ENCODE measurements at places on chromosomes 3 and 15.

DNA sequence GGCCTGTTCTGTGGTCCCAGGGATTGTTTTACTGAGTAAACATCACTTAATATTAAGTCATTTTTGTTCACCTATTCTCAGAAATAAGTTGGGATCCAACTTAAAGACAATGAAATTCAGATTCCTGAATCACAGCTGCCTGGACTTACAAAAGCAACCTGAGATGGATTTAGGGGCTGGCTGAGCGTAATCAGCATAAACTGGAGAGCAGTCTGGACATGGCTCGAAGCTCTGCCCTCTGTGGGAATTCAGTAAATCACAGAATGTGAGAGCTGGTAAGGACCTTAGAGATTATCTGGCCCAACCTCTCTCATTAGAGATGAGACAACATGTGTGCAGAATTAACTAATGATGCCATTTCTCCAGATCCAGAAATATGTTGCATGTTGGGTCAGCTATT, 23.7 kb downstream of the CCDC80 start:
- no peak for DNase-seq

- DNase-seq, result no peak
These were observed 55.9 kb downstream of the SQOR start for GRCh38 chr15:45690581-45691260.

DNA sequence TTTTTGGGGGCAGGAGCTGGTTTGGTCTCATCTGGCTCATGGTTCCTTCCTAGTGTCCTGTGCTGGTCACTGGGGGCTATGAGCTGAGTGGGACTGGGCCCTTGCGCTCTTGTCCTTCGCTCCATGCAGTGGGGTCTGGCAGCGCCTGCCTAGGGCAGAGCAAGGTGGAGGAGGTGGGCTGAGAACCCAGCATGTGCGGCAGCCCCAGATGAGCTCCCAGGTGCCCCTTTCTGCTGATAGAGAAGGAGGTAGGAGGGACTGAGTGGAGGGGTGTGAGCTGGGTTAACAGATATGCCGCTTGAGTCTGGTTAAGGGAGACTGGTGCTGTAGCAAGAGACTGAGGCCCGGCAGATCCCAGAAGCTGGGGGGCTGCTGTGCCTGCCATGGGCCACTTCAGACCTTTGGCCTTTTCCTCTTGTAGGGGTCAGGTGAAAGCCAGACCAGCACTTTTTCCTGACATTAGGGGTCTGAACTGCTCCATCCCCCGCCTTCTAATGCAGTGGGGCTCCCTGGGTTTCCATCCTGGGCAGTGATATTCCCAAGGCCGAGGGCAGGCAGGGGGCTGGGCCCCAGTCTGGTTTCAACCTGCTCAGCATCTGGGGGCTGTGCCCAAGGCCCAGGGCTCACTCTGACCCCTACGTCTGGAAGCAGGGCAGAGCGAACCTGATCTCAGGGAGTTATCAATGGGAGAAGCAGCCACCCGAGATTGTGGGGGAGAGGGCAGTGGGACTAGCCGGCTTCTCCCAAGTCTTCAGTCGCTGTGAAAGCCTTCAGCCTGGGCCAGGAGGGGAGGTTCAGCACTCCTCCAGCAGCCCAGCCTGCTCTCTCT, 62.9 kb upstream of the PRR23C start:
- no peak for DNase-seq

- no peak for DNase-seq
These were observed 24.1 kb upstream of the SENP5 start for GRCh38 chr3:196843435-196844110.

DNA sequence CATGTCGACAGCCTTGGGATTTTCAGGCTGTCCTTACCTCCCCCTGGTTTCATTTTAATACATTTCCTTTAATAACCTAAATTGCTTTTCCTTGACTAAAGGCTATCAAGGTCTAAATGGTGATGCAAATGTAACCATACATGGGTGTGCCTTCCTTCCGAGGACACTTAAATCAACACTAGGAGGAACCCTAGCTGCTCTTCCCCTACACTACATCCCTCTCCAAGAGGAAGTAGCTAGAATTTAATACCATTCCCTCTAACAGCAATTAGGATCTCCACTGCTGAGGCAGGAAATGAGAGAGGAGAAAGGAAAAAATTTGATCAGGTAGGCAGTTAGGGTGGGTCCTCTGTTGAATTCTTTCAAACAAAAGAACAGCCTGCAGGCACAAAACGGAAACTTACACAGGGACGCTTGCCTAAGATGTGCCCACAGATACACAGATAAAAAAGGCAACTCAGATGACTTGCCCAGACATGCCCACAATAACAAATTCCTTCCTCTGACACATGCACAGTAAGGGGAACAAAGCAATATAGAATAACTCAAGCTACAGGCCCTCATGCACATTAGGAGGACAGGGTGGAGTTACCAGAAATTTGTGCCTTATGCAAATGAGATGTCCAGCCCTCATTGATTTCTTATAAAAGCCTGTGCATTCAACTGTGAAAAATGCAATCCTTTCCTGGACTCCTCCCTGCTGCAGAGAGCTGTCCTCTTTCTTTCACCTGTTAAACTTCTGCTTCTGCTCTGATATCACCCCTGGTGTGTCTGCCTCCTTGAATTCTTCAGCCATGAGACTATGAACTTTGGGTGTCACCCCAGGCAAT, 1024.4 kb upstream of the CADM2 start:
- peak; percentile 55 for DNase-seq

GRCh38 chr3:147089286-147089685, 317.1 kb downstream of the ZIC4 start:
- no peak for DNase-seq

DNA sequence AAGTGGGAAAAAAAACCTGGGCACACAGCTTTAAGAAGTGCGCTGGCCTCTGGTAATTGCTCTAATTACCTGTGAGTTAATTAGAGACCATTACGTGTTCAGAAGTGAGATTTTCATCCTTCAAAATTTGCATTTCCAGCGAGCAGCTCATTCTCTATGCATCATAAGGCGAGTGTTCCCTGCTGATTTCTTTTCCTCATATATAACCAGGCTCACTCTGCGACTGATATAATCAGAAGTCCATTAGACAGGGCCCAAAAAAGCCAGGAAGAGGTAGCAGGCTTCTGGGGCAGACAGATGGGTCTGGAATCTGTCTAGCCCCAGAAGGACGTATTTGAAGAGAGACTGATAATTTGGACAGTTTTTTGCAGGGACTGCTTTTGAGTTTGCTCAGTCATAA, 158.7 kb downstream of the MTHFS start:
- DNase-seq, result no peak

DNA sequence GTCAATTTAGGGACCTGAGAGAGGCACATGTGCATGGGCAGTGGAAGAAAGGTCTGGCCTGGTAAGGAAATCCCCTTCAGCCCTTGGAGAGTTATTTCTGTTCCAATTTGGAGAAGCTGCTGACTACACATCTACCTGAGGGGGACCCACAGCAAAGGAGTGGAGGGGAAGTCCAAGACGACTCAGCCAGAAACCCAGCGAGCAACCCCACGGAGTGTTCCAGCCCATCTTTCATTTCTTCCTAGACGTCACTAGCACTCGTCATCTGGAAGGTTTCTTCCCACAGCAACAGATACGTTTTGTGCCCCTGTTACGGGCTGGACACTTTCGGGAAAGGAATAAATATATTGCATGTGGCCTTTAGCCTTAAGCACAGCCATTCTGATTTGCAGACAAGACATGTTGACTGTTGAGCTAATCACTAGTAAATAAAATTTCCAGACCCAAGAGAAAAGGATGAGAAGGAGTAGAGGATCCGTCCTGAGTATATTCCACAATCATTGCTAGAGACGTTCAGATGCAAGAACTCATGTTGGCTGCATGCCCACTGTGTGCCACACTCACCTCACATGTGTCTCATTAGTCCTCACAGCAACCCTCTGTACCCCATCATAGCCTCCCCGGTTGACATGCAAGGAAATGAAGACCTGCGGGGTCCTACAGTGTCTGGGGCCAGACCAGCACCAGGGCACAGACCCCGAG, 7.8 kb upstream of the FAM174B start:
- DNase-seq, result no peak

- no peak for DNase-seq
These were observed 11.8 kb downstream of the VILL start for GRCh38 chr3:38002291-38002876.

- DNase-seq, result no peak
These were observed 61.8 kb downstream of the SLC7A14 start for GRCh38 chr3:170524073-170524472.

- DNase-seq, result no peak
These were observed 11.5 kb upstream of the ANKRD28 start for GRCh38 chr3:15809313-15809712.

- no peak for DNase-seq
These were observed 67.7 kb downstream of the CHRNA7 start for GRCh38 chr15:32098033-32098432.

DNA sequence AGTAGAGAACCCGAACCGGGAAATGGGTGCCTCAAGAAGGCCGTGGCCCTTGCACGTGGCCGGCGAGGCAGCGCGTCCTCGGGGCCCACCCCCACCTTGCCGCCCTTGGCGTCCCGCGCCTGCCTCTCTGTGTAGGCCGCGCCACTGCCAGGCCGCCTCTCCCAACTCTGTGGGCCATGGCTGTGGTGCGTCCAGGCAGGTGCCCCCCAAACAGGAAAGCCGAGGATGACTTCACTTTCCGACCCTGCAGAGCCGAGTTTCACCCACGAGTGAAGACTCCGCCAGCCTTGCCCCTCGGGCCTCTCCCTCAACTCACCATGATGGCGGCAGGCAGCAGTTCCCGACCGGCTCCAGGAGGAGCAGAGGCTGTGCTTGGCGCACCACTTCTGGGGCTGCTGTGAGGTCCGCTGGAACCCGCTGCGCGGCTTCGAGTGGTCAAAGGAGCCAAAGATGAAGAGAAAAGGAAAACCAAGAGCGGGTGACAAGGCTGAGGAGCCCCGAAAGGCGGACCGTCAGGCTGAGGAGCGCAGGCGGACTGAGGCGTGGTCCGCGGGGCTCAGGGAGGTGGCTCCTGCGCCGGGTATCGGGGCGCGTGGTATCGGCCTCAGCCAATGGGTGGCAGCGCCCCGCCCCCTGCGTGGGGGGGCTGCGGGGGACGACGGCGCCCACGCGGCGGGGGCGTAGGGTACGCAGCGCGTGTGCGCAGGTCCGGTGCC, at the start of gene DAZL:
Gene DAZL (minus strand): TSS at position 537 of the 716 bp plus-strand sequence. CDS start 218 bp downstream, at position 319.
- no peak for DNase-seq

GRCh38 chr15:63920504-63921175, 86.9 kb upstream of the HERC1 start:
- DNase-seq, result no peak

DNA sequence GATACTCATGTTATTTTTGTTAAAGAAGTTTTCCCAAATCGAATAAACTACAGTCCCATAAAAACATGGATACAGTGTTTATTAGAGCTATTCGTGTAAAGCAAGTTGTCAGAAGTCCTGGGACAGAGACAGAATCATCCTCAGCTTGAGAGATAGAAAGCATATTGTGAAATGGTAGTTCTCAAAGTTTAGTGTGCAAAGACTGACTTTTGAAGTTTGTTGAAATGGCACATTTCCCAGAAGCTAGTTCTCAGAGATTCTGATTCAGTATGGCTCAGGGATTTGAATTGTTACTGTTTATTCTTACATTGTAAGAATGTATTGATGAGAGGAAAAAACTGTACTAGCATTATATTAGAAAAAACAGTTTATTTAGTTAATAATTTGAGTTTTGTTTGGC, 22.1 kb downstream of the GABRR3 start:
- DNase-seq, result no peak

DNA sequence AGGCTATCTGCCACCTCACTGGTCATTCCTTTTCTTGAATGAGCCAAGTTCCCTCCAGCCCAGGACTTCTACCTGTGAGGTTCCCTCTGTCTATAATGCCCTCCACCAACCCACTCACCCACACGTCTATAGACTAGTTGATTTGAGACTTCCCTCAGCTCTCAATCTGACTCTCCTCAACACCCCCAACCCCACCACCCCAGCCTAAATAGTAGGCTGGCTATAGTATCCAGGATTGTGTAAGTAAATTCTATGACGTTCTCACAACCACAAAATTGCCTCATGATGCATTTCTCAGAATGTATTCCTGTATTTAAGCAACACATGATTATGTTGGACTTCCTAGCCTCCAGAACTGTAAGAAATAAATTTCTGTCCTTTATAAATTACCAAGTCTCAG, 2.2 kb downstream of the PLSCR1 start:
- DNase-seq, result no peak

Data from kidney capillary endothelial cell (primary cell).